CD4-positive, alpha-beta T cell treated with Interleukin-12 subunit alpha and Interleukin-12 subunit beta, for 1 hour (primary cell): ENCODE measurements at places on chromosomes 12 and 14.

DNA sequence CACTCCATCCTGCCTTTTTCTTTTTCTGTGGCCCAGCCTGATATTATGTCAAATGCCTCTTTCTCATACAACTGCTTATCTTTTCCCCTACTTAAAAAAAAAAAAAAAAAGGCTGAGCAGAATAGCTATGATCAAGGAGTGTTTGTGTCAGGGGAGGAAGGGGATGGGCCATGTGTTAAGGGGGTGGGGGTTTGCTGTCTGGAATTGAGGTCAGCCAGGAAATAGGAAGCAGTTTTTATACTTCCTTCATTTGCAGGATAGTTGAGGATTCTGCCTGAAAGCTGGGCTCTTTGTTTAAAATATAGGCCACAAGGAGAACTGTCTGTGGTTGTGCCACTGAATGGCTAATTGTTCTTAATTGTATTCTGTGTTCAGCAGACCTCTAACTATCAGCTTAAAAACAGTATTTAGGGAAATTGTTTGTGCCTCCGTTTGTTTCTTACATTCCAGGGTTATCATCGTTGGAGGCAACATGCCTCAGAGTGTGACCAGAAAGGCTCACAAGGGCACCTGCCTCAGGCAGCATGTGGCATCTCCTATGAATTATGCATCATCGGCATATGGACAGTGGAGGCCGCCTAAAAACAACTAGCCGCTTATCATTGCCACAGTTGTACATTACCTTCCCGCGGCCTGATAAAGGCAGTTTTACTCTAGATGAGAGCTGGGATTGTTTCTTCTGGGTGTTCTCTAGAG lies 96.0 kb downstream of the SRGAP1 start:
- no peak for DNase-seq

DNA sequence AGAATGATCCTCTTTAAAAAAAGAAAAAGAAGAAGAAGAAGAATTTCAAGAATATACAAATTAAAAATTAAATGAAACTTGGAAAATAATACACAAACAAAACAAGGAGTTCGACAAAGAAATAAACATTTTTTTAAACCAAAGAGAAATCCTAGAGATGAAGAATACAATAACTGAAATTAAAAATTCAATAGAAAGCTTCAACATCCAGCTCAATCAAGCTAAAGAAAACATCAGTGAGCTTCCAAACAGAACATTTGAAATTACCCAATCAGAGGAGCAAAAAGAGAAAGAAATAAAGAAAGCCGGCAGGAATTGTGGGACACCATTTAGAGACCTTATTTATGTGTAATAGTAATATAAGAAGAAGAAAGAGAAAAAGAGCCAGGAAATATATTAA lies 37.2 kb upstream of the RHOJ start:
- no peak for DNase-seq

- DNase-seq, result no peak
These were observed 13.1 kb downstream of the LGMN start for GRCh38 chr14:92735344-92735743.

- peak; percentile 27 for DNase-seq
These were observed 122.0 kb downstream of the TMEM117 start for GRCh38 chr12:43957732-43958372.

GRCh38 chr12:99393763-99394162 lies 253.8 kb upstream of the GARIN6 start:
- DNase-seq, result no peak

- peak; percentile 33 for DNase-seq
These were observed 59.4 kb downstream of the ITPK1 start for GRCh38 chr14:93056166-93056839.

DNA sequence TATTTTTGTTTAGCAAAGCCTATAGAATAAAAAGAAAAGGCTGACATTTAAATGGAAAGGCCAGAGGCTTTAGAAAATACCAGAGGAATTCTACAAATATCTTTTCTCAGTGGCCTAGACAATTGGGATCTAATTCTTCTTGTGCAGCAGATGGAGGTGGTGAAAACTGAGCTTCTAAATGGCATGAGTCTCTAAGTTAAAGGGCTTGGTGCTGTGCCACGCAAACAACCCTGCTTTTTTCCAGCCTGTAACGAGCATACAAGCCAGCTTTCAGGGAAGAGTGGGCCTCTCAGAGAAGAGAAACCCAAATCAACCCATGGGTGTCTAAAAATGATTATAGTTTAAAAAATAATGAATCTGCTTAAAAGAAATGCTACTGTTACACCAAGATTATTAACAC lies 237.9 kb upstream of the NAV3 start:
- DNase-seq, result no peak

DNA sequence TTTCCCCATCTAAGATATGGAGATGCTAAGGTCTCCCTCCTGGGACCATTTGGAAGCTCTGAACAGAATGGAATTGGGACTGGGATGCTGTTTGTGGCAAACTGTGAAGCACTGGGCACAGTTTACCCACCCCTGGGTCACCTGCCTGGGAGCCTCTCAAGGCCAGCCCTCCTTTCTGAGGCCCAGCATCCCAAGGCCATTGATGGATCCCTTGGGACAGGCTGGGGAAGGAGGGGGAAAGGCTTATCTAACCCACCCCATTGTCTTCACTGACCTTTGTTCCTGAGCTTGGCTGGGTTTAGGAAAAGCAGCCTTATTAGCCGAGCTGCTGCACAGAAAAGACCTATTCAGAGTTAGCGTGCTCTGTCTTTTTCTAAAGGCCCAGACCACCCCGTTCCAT lies 5.2 kb downstream of the CCDC85C start:
- no peak for DNase-seq

DNA sequence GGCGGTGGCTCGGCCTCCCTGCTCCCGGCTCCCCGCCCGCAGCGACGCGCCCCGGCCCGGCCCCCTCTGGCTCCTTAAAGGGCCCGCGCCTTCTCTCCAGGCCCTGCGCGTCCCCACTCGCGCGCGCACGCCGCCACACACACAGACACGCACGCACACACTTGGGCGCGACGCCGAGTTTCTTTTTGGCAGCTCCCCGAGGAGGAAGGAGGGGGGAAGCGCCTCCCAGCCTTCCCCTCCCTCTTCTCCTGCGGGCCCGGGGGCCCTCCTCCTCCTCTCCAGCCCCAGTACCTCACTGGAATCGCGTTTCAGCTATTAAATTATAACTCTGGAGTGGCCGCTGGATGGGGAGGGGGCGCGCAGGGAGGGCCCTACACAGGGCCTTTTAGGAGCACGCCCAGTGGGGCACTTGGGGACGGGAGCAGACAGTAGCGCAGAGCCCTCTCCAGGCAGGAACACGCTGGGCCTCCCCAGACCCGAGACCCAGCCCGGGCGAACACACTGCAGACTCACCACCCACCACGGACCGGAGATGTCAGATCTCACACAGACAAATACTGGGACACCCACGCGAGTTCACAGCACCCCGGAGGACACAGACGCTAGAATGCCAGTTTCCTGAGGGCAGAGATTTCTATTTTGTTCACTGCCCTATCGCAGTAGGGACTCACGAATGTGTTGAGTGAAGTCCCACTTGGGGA lies 411 bp upstream of the NCOR2 start:
- peak; percentile 90 for DNase-seq

DNA sequence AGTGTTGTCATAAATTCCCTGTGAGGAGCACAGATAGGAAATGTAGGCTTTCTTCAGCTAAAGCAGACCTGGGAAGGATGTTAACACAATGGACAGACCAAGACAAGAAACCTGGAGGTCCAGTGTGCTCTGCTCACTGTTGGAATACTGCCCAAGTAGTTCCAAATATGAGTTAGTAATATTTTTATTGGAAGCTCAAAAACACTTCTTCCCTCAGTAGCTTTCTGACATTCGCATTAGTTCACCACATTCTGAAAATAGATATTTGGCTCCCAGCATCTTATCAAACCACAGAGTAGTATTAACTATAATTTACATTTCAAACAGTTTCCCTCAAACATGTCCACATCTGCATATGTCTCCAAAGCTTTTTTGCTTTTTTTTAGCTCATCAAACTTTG lies 74.8 kb upstream of the PYGL start:
- no peak for DNase-seq

- no peak for DNase-seq
These were observed 336.3 kb upstream of the NOVA1 start for GRCh38 chr14:26934151-26934550.

DNA sequence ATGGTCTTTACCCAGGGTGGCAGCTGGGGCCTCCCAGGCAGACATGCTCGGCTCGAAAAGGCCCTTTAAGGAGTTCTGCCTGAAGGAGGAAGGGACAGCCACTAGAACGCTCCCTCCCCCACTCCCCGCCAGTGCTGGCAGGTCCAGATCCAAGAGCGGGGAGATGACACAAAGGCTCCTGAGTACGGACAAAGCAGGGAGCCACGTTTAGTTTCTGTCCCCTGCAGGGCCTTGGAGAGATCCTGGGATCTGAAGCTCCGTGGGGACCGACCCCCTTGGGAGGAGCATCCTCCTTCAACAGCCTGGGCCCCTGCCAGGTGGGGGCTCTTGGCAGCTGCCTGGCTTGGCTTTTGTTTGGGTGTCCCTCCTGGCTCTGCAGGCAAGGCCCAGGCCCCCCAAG lies 89.7 kb downstream of the ESRRB start:
- no peak for DNase-seq

GRCh38 chr12:78229591-78230101 lies 399.0 kb downstream of the NAV3 start:
- DNase-seq, result peak; percentile 2

GRCh38 chr12:52086366-52086765 lies 6.9 kb downstream of the SMIM41 start:
- no peak for DNase-seq

GRCh38 chr12:51225771-51226170 lies 7.9 kb upstream of the POU6F1 start:
- no peak for DNase-seq

- no peak for DNase-seq
These were observed 134.8 kb downstream of the BCL11B start for GRCh38 chr14:99137001-99137700.

DNA sequence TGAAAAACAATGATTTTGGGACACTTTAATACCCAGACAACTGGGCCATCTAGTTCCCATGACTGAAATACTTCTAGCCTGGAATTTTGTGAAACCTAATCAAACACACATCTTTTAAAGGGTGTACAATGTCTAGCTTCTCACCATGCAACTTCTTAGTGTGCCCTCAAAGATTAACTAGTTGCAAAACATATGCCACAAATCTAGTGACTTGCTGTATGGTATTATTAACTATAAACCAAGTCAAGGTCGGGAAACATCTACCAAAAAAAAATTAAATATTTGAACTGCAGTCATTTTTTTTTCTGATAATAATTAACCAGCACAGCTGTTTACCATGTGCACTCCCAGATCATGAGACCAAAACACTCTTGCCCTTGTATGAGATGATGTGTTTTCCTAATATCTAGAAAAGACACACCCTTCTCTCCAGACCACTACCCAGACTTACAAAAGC lies 171.8 kb upstream of the FOXN3 start:
- no peak for DNase-seq

- DNase-seq, result peak; percentile 36
These were observed 17.2 kb upstream of the ELK3 start for GRCh38 chr12:96177013-96177412.

- peak; percentile 33 for DNase-seq
These were observed 16.3 kb downstream of the GLTP start for GRCh38 chr12:109863847-109864712.

- no peak for DNase-seq
These were observed 82.8 kb downstream of the BTG1 start for GRCh38 chr12:92062539-92063493.

- DNase-seq, result no peak
These were observed 29.9 kb upstream of the RBM19 start for GRCh38 chr12:113996026-113996425.

GRCh38 chr12:6786416-6787094 lies 2.8 kb upstream of the CD4 start:
- DNase-seq, result peak; percentile 43

DNA sequence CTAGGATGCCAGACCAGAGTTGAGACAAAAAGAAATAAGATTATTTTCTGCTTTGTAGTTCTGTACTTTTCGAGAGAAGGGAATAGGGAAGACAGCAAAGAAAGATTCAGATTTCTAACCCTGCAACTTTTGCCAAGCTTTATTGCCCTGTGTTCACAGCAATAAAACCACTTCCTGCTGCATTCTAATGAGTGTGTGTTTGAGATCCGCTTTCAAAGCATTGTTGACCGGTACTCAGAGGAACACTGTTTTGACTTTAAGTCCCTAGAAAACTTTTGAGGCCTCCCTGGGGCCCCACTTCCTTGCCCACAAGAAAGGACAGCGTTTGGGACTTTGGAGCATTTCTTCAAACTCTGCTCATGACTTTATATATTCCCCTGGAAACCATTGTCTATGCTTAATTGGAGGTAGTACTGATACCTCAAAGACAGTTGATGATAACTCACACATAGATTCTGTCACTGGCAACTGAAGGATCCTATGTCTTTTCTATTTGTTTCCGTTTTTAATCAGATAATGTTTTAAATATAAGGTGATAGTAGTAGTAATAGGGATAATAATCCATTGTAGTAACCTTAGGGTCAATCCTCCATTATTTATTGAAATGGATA lies 1.3 kb downstream of the RNASE6 start:
- DNase-seq, result peak; percentile 42

DNA sequence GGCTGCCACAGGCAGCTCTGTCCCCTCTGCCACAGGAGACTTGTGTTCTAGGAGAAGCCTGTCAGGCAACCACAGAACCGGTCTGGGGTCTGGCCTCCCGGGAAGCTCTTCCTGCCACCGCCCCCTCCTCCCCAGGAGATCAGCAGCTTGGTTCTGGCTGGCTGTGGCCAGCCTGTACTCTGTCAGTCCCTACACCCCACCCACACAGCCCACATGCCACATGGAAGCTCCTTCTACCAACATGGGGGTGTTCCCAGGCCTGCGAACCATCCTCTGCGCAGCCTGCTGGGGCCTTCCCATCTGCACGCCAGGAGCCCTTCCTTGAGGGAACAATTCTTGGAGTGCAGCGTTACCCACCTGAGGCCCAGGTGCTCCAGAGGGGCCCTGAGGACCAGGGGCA lies 16.8 kb downstream of the TMEM106C start:
- no peak for DNase-seq

DNA sequence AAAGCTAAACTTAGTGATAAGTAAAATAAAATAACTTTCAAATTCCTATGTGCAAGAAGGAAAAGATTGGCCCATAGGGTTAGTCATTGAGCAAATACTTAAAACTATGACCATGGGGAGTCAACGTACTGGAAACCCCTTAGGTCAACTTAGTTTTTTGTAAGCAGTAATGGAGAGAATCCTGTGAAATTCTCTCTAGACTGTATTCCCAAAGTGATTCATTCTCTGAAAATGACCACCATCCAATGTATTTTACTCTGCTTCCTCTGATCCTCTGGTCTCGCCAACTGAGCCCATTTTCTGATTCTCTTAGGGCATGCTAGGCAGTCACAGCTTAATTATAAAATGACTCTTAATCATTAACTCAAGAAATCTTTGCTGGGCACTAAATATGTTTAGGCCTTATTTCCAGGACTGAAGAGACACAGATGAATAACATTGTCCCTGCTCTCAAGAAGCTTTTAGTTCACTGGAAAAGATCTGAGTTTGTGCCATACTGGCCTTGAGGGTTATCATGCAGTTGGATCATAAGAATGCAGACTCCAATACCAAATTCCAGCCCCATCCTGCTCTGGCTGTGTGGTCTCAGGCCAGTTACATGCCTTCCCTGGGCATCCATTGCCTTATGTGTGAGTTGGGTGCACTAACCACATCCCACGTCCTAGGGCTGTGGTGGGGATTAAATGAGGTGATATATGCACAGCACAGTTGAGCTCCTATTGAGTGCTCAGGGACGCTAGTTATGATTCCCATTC lies 732.4 kb downstream of the AACS start:
- DNase-seq, result no peak
